Mesenchymal stem cell (in vitro differentiated cells and primary cell): ENCODE measurements at places on chromosomes 16 and 17.

DNA sequence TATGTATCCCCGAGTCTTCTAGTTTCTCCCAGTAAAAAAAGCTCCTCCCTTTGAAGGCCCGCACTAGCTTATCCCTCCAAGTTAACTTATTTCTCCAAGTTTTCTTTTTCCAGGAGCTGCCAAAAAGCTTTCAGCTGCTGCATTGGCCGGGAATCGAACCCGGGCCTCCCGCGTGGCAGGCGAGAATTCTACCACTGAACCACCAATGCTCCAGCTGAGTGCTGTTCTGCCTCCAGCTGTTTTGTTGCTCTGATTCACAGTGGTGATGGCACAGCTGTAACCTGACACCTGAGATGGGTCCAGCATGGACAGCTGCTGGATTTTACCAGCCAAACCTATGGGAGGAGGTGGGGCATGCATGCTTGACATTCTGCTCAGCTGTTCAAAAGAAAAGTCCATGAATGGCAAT lies 22.1 kb downstream of the VAC14 start:
- DNase-seq, result peak; percentile 83

GRCh38 chr17:17714879-17715278 lies 33.6 kb downstream of the RAI1 start:
- DNase-seq, result no peak

- DNase-seq, result peak; percentile 16
Measured at GRCh38 chr16:21088646-21089538, 61.8 kb downstream of the DNAH3 start.

GRCh38 chr16:30984669-30985400 lies at the start of gene HSD3B7:
Gene HSD3B7 (plus strand): TSS chr16:30985207. CDS start chr16:30985659, 452 bp downstream.
- peak; percentile 79 for DNase-seq

DNA sequence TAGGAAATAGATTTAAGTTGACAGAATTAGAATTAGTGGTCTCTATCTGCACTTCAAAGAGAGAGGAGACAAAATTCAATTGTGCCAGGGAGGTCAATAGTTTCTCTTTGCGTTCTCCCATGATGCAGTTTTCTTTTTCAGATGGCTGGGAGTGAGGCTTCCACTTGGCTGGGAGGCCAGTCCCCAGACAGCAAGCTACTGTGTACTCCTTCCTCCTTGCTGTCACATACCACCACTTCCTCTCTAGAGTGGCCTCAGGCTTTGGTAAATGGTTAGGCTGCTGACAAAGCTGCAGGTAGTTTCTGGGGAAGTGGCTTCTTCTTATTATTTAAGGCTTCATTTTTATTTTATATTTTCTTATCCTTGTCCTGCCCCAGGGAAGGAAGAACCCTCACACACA lies 106.2 kb upstream of the HS3ST4 start:
- DNase-seq, result no peak

DNA sequence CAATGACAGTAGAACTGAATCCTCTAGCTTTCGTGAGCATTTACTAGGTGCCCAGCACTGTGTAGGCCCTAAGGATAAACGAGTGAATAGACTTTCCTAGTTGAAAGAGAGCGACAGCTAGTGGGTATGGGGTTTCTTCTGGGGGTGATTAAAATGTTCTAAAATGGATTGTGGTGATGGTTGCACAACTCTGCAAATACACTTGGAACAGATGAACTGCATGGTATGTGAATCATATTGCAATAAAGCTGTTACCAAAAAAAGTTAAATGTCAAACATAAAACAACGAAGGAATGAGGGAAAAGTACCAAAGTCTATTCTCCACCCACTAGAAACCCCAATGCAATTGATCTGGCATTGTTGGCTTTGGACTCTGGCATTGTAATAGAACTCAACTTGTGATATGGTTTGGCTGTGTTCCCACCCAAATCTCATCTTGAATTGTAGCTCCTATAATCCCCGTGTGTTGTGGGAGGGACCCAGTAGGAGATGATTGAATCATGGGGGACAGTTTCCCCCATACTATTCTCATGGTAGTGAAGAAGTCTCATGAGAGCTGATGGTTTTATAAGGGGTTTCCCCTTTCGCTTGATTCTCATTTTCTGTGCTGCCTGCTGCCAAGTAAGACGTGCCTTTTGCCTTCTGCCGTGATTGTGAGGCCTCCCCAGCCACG lies 70.5 kb downstream of the MARF1 start:
- peak; percentile 19 for DNase-seq

DNA sequence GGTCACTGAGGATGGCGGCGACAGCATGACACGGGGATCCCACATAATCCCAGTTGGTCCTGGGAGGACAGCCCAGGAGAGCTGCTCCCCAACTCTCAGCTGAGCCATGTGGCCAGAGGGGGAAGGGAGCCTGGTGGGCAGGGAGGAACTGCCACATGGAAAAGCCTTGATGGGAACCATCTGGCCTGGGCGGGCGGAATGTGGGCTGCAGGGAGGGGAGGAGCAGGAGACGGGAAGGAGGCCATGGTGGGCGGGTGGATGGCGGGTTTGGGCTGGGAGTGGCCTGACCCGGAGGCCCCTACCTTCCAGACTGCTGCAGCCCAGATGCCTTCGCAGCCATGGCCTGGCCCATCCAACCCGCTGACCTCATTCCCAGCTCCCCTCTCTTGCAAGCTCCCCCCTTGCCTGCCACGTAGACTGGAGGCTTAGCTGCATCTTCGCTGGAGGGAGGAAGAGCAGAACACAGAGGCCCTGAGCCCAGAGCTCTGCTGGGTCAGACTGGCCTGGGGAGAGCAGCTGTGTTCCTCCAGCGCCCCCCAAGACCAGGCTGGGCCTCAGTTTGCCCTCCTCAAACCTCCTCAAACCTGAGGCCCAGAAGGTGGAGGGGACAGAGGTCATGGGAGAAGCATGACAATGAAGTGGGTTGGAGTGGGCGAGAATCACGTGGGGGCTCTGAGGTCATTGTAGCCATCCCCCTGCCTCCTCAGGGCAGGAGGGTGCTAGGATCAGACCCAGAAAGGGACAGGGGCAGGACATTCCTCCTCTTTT lies 8.2 kb upstream of the COL1A1 start:
- peak; percentile 99 for DNase-seq

- peak; percentile 85 for DNase-seq
Measured at GRCh38 chr17:7988750-7989178, 13.7 kb upstream of the GUCY2D start.

- no peak for DNase-seq
Measured at GRCh38 chr17:27218041-27218440, 75.9 kb upstream of the WSB1 start.

DNA sequence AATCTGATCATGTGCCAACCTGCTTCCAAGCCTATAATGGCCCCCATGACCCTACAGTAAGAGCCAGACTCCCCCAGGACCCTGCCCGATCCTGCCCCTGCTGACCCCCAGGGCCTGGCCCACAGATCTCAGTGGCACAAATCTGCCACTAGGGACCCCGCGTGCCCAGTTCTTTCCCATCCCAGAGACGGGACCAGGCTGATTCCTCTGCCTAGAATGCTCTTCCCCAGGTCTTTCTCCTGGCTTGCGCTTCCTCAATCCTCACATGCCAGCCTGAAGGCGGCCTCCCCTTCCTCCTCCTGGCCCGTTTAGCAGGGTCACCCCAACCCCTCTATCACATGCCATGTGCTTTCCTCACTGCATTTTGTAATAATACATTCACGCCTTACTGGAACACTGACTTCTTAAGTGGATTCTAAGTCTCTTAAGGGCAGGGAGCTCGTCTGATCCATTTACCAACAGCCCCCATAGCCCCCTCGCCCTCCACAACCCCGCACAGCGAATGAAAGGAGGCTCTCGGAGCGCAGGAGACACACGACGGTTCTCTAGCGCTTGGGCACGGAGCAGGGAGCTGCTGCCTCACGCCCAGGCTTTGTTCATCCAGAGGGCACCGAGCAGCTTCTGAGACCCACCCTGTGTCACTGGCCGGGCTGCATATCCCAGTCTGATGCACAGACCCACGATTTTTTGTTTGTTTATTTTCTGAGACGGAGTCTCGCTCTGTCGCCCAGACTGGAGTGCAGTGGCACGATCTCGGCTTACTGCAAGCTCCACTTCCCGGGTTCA lies 1.2 kb downstream of the TRIM65 start:
- peak; percentile 45 for DNase-seq

DNA sequence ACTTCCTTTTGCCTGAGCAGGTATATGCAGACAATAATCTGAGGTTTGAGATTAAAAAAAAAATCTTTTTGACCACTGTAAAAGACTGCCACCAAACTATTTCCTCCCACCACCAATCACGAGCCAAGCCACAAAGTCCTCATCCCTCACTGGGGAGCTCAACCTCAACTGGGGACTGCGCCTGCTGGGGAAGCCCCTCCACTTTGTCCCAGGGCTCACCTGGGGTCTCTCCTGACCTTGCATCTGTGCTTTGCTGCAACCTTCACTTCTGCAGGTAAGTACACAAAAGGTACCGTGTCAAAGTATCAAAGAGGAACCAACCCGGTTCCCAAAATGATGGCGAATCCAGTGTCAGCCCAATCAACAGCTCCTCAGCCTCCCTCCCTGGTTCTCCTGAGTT lies 35.5 kb downstream of the TLE7 start:
- DNase-seq, result no peak

DNA sequence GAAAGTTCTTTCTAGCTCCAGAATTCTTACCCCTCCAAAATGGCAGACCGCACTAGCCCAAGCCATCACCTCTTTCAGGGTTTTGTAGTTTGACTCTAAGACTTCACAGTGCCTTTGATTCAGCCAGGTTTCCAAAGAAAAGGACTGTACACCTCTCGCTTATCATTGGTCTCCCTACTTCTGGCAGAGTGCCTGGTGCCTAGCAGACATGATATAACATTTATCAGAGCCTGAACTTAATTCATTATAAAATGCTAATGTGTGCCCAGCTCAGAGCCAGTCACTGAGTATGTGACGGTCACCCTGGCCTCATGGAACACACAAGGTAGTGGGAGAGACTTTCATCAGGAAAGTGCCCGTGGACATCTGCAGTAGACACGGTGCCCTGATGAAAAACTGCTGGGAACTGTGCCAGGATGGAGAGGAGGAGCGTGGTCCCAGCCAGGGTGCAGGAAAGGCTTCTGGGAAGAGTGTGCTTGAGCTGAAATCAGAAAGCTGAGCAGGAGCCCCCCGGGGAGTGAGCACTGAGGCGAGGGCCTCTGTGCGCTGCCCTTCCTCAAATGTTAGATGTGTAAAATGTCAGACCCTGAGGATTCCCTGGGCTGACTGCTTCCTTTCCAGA lies 34.3 kb upstream of the LGALS9 start:
- no peak for DNase-seq

DNA sequence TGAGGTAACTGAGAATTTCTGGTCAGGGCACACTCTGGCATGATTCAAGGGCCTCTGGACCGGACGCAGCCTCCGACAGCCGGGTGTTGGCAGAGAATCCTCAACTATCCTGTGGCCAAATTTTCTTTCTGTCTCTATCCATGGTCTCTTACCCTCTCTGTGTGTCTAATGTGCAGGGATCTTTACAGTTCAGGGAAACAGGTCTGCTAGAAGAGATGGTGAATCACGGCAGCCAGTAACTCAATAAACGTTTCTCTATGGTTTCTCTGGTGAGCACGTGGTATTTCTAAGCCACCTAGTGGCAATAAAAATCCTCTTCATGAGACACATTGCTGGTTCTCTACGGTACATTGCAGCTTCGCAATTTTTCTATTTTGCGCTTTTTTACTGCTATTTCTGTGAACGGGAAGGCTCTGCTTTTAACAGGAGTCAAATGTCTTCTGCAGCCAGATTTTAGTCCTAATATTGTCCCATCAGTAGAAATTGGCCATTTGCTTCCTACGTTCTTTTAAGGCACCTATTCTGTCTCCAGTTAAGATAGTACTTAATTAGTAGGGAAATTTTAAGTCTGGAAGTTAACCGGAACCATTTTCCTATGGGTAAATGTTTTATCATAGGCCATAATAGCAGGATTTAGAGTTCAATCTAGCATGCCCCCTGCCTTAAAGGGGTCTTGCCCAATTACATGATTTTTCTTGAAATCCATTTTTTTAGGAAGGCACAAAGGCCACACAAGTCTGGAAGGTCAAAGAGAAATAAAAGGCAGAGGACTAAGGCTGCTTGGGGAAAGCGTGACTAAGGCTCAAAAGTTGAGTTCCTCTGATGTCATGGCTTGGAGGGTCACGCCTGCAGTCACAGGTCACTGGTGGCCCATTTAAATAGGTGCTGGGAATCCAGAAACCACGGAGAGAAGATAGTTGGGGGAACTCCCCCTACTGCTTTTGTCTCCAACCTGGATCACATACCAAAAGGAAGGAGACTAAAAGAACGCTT lies 31.5 kb downstream of the QPRT start:
- peak; percentile 82 for DNase-seq

DNA sequence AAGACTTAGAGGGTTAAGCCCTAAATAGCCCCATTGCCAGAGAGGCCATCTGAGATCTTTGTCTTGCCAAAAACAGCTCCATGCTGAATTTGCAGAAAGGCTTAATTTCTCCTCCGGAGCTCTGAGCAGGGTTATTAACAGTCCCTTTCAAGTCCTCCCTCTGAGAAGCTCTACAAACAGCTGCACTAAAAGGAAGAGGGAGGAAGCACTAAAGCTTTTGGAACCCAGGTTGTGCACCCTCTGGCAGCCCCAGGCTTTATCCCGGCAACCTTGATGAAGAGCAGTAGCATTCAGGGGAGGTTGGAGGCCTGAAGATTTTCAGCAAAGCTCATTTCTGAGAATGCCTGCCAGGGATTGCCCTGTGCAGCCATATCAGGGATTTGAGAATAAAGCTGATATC lies 554.7 kb downstream of the RBFOX1 start:
- DNase-seq, result no peak

GRCh38 chr17:78921437-78921971 lies 3.7 kb downstream of the TIMP2 start:
- DNase-seq, result no peak

DNA sequence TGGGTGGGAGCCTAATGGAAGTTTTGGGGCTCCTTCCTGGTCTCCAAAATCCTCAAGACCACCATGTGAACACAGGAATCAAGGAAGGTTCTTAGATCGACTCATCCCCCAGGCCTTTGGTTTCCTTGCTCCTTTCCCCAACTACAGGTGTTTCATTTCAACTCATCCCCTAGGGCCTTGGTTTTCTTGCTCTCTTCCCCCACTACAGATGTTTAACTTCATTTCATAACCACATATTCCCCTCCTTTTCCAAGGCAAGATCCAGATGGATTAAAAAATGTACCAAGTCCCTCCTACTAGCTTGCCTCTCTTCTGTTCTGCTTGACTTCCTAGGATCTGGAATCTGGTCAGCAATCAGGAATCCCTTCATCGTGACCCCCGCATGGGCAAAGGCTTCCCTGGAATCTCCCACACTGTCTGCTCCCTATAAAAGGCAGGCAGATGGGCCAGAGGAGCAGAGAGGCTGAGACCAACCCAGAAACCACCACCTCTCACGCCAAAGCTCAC lies at the start of gene CCL11:
CCL11 (plus strand) TSS at position 457 of the 507 bp plus-strand sequence. CDS start 67 bp downstream, outside the sequence.
- DNase-seq, result no peak

- no peak for DNase-seq
Measured at GRCh38 chr17:34156401-34156740, 98.7 kb upstream of the CCL2 start.

- no peak for DNase-seq
Measured at GRCh38 chr16:54462771-54463170, 176.2 kb upstream of the IRX3 start.
